Airway epithelial cell (primary cell): ENCODE measurements at places on chromosomes 13 and 19. TPM values are rescaled to one million over a fixed set of nuclear protein-coding genes. Genes with fewer than 3 reads are reported as not detected.

The DLEU7 gene
- not detected in 2 replicates for total RNA-seq

The FFAR3 gene
- not detected in 2 replicates for total RNA-seq

The PLPPR2 gene
- total RNA-seq, result 13.6 TPM in 2 replicates

The COX7A1 gene
- total RNA-seq, result 0.35 TPM in 1 of 2 replicates, not detected in the other

The KLF1 gene
- not detected in 2 replicates for total RNA-seq

The TMIGD2 gene
- not detected in 2 replicates for total RNA-seq

The NLRP7 gene
- not detected in 2 replicates for total RNA-seq

The NMRK2 gene
- total RNA-seq, result not detected in 2 replicates

The PPP1R37 gene
- total RNA-seq, result 36.9 and 41.9 TPM in 2 replicates

The CEACAM3 gene
- not detected in 2 replicates for total RNA-seq

The PSG11 gene
- not detected in 2 replicates for total RNA-seq

The ZNF709 gene
- total RNA-seq, result 0.23 and 0.56 TPM in 2 replicates

The BBC3 gene
- 3.5 and 5.9 TPM in 2 replicates for total RNA-seq

The SOX1 gene
- total RNA-seq, result not detected in 2 replicates

The KIR3DL2 gene
- total RNA-seq, result not detected in 2 replicates

The PLIN4 gene
- total RNA-seq, result 0.84 and 1.1 TPM in 2 replicates

The CBY2 gene
- total RNA-seq, result not detected in 2 replicates

The PMIS2 gene
- not detected in 2 replicates for total RNA-seq
